ENCODE measurements at places on chromosomes 1 and 21.

DNA sequence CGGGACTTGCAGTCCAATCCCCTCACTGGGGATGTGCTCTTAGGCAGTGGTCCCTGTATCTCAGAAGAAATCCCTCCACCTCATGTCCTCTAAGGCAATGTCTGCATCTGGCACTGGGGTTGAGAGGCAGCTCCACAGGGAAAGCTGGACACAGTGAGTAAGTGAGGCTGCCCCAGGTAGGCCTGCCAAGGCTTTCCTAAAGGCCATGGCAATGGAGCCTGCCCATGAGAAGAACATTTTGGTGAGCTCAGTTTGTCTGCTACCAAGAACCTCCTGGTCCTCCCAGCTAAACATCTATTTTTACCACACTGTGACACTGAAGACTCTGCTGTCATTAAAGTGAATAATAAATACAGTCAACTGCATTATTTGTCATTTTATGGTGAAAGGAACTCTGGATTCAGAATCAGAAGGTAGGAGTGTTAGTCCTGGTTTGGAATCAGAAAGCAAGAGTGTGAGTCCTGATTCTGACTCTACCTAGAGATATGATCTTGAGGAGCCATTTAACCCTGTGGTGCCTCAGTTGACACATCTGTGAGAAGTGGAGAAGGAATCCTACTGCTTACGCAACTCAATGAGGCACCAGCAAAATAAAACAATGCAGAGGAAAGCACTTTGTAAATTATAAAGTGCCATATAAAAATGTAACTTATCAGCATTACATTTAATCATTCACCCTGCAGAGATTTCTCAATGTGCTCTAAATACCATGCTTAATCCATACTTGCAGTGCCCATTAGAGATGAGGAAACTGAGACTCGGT, 41.0 kb downstream of the TBX15 start:
- peak; percentile 35 for DNase-seq

- DNase-seq = no peak
Measured at GRCh38 chr21:26655460-26655859, 82.4 kb upstream of the CYYR1 start.

DNA sequence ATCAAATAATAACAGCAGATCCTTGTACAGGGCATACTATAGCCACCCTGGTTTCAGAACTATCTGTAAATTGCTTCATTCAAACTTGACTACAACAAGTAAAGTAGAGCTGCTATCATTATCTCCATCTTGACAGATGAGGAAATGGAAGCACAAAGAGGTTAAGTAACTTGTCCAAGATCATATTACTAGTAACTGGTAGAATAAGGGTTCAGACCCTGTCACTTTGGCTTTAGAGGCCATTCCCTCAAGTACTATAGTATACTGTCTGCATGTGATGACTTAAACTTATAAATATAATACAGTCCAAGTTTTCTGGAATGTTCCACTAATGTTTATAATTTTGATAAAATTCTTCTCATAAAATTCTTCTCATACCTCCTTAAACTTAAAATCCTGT, 24.8 kb downstream of the PGM1 start:
- peak; percentile 24 for DNase-seq

- DNase-seq = no peak
Measured at GRCh38 chr1:47444297-47444561, 6.4 kb downstream of the FOXD2 start.

DNA sequence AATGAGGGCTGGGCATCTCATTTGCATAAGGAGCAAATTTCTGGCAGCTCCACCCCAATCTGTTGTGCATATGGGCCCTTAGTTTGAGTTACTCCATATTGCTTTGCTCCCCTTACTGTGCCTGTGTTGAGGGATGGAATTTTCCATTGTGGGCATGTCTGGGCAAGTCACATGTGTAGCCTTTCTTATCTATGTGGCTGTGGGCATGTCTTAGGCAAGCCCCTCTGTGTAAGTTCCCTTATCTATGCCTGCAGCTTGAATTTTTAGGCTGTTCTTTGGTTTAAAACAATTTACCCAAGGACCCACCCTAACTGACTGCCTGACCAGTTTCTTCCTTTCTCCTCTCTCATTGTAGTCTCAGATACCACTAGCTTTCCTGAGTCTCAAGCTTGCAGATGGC, 405.7 kb upstream of the NCAM2 start:
- no peak for DNase-seq

DNA sequence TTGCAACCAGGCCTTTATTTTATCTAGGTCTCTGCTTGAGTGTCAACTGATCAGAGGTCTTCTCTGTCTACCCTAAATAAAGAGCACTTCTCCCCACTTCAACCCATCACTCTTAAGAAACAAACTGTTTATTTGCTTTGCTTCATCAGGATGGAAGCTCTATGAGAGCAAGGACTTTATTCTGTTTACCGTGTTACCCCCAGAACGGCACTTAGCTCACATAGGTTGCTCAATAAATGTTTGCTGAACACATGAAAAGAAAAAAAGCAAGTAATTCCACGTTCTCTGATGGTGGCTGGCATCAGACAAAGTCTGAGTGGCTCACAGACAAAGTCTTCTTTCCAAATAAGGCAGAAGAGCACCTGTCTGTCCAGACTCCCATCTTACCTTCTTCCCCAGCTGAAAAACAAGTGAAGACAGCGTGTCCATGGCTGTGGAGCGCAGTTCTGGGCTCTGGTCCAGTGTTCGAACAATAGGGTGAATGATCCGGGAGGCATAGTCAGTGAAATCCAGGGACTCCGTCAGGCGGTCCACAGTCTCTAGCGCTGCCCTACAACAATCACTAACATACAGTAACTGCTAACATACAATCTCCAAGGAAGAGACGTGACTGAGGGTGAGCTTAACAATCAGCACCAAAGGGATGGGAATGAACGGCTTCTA, 22.9 kb downstream of the ANGPTL7 start:
- DNase-seq = no peak

DNA sequence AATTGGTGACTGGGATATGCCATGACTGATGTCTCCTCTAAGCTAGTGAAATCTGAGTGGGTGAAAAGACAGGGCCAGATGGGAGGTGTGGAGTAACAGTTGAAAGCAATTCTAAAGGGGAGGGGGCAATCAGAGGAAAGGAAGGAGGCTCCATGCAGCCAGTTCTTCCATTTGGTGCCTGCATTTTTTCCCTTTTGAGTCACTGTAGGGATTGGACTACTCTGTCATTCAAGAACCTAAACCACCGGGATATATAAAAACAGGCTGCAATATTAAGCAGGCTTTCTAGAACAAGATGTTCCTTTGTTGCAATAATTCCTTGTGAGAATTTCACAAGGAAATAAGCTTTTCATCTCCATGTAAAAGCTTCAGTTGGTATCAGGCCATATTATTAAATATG, 18.3 kb downstream of the CLIC6 start:
- no peak for DNase-seq

DNA sequence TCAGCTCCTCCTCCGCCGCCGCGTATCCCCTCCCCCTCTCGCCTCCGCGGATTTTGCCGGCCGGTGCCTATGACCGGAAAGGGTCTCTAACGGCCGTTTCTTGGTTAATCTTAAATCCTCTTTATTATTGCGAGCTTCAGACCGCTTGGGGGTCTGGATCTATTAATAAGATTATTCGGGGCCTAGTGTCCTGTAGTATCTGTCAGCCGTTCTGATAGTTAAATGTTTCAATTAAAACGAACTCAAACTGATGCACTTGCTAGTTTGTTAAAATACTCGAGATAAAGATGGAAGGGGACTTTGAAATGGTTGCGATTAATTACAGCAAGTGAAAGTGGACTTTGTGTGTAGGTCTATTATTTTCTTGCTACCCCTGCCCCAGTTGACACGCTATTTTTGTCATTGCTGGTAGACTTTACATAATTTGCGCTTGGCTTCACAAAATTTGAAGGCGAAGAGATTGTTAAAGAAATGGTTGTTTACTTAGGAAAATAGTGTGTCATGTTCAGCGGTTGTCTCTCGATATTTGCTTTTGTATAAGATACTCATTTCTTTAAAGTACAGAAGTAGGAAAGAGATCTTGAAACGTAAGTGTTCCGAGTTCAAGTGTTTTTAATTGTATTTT, 779 bp downstream of the SON start:
- no peak for DNase-seq

DNA sequence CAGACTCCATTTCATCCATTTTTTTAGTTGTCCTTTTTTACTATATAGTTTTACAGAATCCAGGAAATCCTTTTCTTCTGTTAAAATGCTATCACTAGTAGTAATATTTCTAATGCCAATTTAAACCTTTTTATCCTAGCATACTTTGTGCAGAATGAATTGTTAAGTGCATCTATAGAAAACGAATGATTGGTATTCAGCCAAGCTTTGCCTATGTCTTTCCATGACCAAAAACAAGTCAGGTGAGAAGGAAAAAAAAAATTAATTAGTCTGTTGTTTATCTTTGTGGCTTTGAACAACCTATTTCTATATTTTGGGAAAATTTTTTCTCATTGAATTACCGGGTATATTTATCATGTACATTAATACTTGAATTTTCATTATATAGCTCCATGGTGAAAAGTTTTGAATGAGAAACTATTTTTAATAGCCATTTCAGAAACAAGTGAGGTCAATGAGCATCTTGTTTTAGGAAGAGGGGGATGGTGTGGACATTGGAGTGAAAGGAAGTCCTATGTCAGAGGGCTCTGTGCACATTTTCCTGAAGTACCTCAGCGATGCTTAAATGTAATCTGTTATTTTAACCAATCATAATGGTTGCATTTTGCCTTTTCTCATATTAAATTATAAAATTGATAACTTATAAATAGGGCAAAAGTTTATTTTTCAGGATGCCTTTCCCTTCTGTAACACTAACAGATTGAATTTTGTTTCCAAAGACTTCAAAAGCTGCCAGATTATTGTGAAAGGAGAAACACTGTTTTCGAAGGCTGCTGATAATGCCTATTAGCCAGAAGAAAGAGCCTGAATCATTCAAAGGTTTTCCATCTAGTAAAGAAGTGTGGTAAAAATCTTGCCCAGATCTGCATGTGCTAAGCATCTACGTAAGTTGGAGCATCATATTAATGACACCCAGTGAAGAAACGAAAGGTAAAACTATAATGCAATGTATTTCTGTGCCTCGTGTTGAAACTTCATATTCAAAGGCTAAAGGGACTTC, 73.8 kb upstream of the S1PR1 start:
- DNase-seq = no peak

- peak; percentile 29 for DNase-seq
Measured at GRCh38 chr1:200211157-200211556, 183.6 kb downstream of the NR5A2 start.

GRCh38 chr1:54010415-54011117, 7.4 kb downstream of the LDLRAD1 start:
- DNase-seq = no peak

- DNase-seq = no peak
Measured at GRCh38 chr1:237745545-237745944, 145.2 kb downstream of the ZP4 start.

GRCh38 chr1:119253366-119253765, 112.9 kb upstream of the WARS2 start:
- DNase-seq = no peak

GRCh38 chr1:108722292-108722691, 9.6 kb downstream of the FNDC7 start:
- no peak for DNase-seq

DNA sequence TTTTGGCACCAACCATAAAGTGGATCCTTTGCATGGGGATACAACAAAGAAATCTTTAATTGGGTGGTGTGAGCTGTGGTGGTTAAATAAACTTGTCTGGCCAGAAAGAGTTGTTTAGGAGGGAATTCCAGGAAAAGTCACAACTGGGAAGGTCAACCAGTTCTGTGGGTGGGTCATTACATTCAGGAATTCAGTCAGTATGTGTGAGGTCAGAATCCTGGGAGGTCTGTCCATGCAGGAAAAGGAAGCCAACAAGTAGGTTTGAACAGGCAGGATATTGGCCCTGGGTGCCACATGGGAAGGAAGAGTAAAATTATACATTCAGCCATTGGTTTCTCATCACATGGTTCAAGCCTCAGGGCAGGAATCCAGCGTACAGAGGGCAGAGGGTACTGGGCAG, 162.3 kb upstream of the ADAMTS5 start:
- DNase-seq = no peak

GRCh38 chr1:160711602-160712311, at the start of gene CD48:
Gene CD48, minus strand, starts transcription at chr1:160711822. Its CDS starts 59 bp downstream, at chr1:160711763.
- no peak for DNase-seq

- no peak for DNase-seq
Measured at GRCh38 chr1:158353303-158354075, at the start of gene CD1E. Gene CD1E, plus strand, starts transcription at chr1:158353894. Its CDS starts 95 bp downstream, at chr1:158353989.

DNA sequence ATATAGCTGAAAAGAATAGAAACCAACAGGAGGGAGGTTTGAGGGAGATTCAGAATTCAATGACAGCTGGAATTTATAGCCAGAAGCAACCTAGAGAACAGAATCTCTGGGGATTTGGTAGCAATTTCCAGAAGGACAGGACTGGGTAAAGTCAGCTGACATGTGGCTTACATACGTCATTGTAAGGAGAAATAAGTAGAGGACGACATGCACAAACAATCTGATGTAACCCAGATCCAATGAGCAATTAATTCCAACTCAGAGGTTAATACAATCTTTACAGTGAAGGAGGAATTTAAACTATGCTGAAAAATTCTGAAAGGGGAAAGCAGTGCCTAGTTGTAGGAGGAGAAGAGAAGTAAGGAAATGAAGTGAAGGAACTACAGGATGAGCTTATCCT, 383.9 kb downstream of the PTBP2 start:
- no peak for DNase-seq

DNA sequence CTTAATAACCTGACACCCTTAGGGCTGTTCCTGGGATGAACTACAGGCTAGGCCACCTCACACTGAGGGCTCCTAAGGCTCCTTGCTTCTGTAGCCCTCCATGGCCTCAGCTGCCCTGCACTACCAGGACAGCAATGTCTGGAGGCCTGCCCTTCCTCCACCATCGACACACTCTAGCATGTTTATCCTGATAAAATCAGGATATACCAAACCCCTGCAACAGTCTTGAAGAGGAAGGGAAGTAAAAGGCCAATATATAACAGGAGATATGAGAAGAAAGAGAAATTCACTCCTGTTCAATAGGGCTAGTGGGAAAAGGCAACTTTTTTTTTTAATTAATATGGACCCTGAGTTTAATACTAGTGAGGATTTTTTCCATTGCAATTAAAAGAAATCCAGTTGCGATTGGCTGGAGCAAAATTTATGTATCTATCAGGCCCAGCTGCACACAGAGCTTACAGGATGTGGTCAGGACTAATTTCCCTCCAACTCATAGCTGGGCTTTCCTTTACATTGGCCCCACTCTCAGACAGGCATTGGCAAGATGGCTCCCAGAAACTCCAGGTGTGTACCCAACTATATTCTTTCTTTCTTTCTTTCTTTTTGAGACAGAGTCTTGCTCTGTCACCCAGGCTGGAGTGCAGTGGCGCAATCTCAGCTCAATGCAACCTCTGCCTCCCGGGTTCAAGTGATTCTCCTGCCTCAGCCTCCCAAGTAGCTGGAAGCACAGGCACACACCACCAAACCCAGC, 13.5 kb upstream of the ATP2B4 start:
- no peak for DNase-seq

Measured in GM03348 (cell line).